ENCODE measurements at places on chromosomes 2 and 18.

DNA sequence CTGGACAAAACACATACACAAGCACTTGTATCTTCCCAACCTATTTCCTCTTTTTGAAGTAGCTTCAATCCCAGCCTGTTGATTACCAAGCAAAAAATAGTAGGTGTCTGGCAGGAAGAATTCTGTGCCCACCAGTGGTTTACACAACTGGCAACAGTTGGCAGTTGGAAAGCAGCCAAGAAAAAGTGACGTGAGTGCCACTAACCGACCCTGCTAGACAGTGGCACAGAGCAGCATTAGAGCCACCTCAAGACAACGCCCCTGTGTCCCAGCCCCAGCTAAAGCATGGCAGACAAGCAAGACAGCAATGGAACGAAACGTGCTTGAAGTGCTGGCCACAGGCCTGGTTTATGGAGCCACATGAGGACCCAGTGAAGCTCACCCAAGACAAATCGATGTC, 379.6 kb downstream of the FBXO15 start:
- DNase-seq, result no peak

DNA sequence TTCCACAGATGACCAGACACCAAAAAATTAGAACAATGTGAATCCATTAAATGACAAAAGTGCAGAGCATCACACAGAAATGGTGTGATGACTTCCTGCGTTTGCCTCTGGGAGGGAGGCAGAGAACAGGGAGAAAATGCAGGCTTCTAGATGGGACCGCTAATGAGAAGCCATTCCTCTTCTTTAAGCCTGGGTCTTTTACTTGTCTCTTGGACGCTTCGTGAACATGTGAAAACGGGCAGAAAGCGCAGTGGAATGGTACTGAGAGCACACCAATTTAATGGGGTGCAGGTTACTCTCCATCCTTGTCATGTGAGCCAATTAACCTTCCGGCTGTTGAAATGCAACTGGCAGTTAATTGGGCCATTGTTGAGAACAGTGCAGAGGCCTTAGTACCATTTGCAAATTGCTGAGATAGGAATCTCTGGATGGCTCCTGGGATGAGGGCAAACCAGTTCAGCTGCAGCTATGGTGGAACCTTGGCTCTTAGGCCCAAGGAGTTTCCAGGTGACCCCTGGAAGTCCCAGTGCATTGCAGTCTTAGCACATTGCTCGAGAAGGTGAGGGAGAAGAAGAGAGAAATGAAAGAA, 210.4 kb upstream of the CXCR4 start:
- no peak for DNase-seq

DNA sequence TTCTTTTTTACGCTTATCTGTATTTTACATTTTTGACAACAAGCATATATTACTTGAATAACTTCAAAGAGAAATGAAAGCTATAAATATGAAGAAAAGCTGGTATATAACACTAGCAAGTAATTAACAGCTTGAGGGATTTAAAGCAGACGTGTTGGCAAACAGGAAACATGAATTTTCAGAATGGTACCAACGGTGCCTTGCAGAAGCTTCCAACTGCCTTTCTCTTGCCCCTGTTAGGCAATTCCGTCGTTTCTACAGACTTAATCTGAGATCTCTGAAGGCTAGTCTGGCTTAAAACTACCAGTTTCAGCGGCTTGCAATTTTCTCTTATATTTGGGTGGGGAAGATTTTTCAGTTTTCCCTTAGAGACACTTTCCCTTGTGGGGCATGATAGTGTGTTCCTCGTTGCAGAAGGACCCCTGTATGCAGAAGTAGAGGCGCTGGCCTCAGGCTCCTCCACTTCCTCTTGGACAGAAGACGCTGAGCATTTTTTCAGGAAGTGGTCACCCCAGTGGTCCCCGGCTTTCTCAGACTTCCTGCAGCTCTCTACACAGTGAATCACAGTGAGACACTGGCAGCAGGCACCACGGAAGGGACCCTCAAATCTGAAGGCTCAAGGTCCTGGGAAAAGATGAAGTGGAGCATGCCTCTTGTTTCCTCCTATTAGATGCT, 56.2 kb upstream of the SLC16A14 start:
- no peak for DNase-seq

DNA sequence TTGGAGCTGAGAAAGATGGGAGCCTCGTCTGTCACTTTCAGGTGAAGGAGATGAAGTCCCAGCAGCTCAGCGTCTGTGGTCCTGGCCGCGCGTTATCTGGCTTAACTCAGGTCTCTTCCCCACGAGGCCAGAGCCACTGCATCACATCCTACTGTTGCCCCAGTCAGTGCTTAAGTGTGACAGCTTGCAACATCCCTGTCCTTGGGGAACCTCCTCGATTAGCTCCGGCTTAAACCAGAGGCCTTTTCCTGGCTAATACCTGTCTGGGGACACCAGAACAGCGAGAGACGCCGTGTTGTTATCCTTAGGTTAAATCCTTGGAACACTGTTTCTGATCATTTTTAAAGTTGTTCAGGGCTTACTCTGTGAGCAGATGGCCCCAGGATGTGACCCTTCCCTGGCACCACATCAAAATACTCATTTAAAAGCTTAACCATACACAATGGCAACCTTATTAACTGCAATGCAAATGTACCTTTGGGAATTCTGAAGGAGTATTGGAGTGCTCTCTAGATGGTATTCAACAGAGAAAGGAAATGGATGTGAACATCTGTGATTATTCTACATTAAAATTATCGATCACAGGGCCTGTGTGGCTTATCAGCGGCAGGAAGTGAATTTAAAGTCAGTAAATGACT, 61.2 kb upstream of the SPP2 start:
- no peak for DNase-seq

GRCh38 chr2:143397884-143398614, 268.8 kb downstream of the ARHGAP15 start:
- no peak for DNase-seq

GRCh38 chr2:134283661-134284060, 29.8 kb downstream of the MGAT5 start:
- DNase-seq, result no peak

GRCh38 chr18:76565238-76566173, 70.5 kb upstream of the ZNF516 start:
- no peak for DNase-seq

GRCh38 chr2:217842017-217842416, 160.8 kb downstream of the TNS1 start:
- DNase-seq, result no peak

DNA sequence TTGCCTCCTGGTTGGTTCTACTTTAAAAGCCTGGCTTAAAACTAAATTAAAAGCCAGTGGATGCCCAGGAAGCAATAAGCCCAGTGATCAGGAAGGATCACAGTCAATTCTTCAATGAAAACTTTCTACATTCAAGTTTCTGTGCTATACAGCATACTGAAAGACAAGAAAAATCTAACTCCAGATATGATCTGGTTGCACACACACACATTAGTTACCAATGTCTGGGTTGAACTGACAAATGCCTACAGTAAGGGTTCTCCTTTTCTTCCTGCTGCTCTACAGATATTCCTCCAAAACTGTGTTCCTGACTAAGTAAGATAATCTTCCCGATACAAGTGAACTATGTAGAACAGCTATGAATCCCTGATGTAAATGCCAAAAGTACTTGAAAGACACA, 81.3 kb downstream of the ROCK2 start:
- no peak for DNase-seq

DNA sequence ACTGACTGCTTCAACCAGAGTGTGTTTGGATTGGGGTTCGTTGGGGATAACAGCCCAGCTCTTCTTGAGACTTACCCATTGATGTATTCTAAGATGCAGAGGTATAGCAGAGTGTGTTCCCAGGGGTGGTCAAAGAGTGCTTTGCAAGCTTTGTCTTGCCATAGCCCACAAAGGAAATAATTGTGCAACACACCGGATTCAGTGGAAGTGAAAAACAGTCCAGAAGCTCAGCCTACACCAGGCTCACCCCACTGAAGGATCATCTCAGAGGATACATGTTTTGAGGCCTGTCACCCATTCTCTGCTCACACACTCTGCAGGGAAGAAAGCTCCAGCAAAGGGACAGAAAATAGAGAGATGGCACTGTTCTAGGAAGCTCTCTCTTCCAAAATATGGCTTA, 9.6 kb downstream of the CACNB4 start:
- DNase-seq, result no peak

- DNase-seq, result no peak
These were observed 40.7 kb downstream of the KCNIP3 start for GRCh38 chr2:95337829-95338228.

GRCh38 chr2:179247318-179248023, 17.2 kb downstream of the SESTD1 start:
- DNase-seq, result no peak

Data from stimulated activated CD4-positive, alpha-beta T cell treated with anti-CD3 and anti-CD28 coated beads, Interleukin-15, amount 100 ng/mL, for 1 hour (primary cell).